ENCODE measurements at places on chromosomes 1 and 21.

DNA sequence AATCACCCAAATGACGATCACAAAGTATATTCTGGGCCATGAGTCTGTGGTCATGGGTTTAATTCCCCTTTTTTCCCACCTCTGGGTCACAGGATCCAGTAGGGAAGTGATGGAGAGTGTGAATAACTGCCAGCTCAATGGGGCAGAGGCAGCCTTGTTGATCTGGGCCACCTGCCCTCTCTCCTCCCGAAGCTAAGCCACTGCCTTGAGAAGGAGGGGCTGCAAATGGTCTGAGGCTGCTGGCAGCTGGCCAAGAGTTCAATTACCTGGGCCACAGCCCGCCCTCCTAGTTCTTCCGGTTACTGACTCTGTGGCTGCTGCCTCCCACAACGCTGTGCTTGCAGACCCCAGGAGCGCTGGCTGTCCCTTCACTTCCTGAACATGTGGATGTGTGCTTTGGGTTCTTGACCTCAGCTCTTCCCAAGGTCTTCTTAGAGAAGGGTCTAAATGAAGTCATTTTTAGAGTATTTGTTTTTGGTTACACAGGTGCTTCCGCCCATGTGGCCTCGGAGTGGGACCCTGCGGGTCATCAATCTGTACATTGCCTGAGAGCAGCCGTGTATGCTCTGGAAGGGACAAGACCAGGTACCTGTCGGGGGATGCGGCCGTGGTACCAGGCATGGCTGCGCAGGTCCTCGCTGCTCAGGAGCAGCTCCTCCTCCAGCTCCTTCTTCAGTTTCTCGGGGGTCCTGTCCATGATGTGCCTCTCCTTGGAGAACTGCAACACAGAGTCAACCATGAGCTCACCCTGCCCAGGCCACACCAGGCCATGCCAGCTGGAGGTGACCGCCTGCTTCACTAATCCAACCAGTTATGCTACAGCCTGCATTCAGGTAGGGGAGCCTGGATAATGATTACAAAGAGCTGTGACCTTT lies 89.7 kb downstream of the BCAR3 start:
- DNase-seq, result peak; percentile 84

DNA sequence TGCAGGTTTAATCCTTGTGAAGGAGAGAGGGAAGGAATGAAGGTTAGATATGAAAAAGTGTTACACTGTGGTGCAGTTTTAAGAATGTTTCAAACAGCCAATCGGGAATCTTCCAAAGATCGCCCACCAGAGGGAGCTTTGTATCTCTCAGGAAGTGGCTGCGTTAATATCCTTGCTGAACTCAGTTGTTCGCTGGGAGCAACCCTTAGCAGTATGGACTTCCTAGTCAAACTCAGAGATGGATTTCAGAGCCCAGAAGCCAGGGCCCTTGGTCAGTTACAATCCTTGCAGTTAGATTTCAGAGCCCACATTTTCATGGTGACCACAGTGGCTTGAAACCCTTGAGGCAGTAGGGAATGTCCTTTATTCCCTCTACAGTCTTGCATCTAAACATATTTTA lies 136.2 kb downstream of the NTNG1 start:
- DNase-seq, result no peak

- DNase-seq, result peak; percentile 30
These were observed at the start of gene EPHA10 for GRCh38 chr1:37764888-37765441. Gene EPHA10 (minus strand): TSS chr1:37765120. CDS start chr1:37765066, 54 bp downstream.

DNA sequence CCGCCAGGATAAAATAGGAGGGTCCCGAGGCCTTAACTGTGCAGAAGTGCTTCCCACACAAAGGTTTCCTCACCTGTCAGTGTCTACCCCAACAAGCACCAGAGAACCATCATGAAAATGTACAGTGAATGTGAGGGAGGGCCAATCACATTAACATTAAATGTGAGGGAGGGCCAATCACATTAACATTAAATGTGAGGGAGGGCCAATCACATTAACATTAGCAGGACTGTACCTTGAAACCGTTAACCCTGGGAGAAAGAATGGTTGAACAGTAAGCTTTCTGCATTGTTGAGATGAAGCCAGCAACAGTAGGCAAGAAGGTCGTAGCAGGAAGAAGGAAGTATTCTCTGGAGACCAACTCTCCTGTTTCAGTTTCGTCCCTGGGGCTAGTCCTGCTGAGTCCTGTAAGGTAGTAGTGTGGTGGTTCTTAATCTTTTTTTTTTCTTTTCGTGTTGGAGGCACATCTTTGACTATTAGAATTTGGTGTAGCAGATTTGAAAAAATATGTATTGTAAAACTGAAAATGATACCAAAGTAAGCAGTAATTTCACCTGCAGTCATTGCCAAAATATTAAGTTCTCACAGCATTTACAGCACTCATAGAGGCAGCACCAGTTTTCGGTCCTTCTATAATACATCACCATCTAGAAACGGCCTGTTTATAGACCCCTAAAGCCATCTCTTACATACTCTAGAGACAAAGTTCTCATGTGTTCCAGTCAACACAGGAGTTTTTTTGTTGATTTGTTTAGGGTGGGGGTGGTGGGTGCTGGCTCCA lies 98.6 kb upstream of the PPP2R5A start:
- peak; percentile 38 for DNase-seq

DNA sequence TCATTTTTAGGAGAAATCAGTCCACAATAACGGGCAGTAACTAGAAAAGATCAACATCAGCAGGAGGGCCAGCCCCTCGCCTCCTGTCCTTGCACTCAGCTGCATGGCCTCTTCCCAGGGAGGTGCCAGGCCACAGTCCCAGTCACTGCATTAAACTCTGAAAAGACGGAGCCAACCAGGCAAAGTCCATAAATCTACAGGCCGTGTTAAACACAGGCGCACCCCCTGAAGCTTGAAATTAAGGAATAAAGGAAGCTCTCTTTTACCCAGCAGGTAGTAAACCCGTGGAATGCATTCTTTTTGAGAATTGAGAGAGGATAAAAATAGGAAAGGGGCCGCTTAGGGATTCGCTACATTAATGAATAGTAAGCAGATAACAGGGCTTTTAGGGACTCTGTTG lies 18.4 kb downstream of the H6PD start:
- DNase-seq, result no peak

- DNase-seq, result no peak
These were observed 221.1 kb downstream of the NPHP4 start for GRCh38 chr1:5770981-5771765.

DNA sequence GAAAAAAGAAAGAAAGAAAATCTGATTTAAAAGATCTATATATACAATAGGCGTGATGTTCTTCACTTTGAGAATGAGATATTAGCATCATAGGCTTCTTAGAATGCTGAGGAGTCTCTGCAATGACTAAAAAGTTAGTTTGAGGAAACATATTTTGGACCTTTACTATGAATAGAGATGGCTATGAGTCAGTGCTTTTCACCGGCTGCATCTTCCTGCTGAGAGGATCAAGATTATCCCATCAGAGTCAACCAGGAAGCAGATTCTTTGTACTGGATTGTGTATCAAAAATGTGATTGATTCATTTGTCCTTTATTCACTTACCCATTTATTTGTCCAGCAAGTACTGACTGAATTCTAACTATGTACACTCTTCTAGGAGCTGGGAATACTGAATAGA lies 144.2 kb downstream of the KCNK2 start:
- no peak for DNase-seq

DNA sequence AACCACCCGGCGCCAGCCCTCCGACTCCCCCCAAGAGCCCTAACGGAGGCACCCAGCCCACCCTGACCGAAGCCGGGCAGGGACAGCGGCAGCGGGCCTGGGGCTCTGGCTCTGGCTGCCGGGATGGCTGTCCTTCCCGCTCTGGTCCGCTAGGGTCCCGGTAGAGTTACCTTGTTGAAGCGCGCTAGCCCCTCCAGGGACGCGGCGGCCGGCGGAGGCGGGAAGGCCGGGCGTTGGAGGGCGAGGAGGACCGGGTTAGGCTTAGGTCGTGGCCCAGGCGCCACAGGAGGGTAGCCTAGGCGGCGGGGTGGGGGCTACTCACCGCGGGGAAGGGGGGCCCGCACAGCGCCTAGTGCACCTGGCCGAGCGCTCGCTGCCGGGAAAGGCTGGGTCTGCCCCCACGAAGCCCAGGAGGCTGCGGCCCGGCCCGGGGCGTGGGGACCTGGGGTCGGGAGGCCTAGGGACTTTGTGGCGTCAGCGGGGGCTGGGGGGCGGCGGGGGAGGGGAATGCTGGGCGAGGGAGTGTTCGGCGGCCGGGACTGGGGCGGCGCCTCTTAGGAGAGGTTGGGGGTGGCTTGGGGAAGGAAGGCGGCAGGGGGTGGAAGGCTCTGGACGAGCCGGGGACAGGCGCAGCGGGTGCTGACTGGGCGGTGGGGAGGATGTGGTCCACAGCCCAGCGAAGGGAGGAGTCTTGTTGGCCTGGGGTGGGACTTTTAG lies at the start of gene TRIM17:
TSS of gene TRIM17 (minus strand) at position 645 of the 717 bp plus-strand sequence. CDS start 1,789 bp downstream, outside the sequence.
- no peak for DNase-seq

DNA sequence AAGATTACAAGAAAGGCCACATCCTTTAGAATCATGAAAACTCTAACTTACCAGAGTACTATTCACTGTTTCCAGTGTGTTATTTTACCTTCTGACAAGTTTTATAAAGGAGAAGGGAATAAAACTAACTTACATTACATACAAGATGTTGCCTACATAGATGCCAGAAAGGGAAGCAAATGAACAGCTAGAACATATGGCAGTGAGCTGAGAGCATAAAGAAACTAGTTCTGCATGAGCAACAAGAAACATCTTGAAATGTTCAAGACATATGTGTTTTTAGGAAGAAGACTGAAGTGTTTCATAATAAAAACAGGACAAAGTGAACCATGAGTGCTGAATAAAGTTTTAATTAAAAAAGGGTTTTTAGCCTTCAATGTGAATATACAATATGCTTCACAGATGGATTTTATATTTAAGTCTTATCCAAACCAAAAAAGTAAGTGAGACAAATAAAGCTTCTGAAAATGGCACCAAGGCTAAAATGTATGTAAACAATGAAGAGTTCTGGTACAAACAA lies 39.4 kb downstream of the SLC5A9 start:
- no peak for DNase-seq

DNA sequence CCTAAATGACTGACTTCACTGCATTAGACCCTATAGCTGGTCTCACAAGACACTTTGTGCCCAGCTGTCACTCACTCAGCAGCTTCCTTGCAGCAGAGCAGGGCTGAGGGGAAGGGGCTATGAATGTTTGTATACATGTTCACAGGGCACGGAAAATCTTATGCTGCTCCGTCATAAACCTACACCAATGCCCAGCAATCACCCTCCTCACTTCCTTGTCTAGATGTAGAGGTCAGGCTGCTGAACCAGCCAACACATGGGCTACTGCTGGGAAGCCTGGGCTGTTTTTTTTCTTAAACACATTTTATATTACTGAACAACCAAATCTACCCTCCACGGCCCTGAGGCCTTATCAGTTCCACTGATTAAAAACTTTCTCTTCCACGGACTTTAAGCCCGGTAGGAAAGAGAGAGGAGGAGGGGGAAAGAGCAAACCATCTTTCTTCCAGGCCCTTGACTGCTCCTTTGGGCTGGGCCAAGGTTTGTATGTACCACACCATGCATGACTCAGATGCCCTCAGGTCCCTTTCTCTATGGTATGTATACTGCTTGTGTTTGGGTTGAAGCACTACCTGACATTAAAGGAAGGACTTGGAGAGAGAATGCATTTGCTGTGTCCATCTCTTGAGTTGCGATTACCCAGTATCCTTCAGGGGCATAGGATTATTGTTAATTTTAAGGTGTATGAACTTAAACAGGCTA lies 12.7 kb downstream of the MTFR1L start:
- no peak for DNase-seq

GRCh38 chr1:234955107-234955731 lies 173.4 kb downstream of the TOMM20 start:
- no peak for DNase-seq

DNA sequence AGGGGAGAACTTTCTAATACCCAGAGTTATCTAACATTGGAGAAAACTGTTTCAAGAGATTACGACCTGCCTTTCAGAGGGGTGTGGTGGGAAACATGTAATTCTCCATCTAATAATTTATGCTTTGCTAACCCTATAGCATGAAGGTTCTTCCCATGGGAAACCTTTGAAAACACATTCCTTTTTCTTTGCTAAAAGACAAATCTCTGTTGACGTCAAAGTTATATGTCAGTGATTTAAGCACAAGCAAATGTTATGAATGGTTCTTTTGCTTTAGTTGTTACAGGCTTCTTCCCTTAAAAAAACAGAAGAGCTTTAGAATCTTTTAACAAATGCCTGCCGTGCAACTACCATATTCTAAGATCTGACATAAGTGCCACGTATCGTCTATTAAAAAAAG lies 19.2 kb downstream of the FMO2 start:
- DNase-seq, result no peak

DNA sequence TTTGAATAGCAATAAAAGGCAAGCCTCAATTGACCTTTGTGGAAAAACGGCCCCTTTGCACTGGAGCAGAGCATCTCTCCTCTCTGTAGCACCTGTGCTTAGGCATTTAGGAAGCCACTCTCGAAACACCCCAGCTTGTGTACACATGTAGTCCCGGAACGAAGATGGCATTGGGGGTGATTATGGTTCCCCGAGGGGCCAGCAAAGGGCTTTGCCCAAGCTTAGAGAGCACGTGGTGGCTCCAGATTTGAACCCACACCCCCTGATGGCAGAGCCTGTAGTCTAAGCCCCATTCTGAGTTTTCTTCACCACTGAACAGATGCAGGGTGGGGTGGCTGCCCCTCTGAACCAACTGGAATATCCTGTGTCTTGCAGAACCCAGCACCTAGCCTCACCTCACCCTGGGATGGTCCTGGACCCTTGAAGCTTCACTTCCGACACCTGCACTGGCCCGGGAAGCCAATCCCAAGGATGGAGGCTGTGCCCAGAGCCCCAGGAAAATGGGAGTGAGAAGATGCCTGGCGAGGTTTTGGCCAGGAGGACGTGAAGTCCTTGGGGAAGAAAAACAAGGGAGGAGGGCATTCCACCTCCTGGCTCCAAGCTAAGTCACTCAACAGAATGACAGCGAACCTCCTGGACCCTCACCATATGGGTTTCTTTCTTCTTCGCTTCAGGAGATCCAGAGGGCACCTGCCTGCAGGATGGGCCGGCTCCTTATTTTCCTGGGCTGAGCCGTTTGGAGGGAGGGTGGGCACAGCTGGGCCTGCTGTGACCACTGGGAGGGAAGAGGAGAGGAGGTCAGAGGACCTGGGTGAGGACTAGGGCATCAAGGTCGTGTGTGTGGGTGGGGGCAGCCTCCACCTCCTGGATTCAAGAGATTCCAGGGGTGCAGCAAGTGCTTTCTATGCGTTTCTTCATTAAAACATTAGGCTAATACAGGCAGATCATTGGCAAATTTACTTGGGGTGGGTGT lies 37.7 kb downstream of the IGFN1 start:
- DNase-seq, result no peak

GRCh38 chr1:214075999-214076707 lies 88.4 kb downstream of the PROX1 start:
- DNase-seq, result no peak

GRCh38 chr1:86378813-86379212 lies 17.3 kb downstream of the ODF2L start:
- DNase-seq, result no peak
